ENCODE measurements at places on chromosomes 13 and 19.

- no peak for DNase-seq
These were observed 1.2 kb upstream of the GAMT start for GRCh38 chr19:1402411-1403070.

DNA sequence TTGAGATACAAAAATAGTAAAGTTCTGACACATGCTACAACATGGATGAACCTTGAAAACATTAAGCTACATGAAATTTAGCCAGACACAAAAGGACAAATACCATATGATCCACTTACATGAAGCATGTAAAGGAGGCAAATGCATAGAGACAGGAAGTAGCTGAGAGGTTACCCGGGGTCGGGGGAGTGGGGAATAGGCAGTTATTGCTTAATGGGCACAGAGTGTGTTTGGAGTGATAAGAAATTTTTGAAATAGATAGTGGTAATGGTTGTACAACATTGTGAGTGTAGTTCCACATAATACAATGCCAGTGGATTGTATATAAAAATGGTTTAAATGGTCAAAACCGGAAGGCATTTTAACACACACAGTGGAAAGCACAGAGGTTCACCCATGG is 4.3 kb downstream of the N4BP2L1 start:
- no peak for DNase-seq

DNA sequence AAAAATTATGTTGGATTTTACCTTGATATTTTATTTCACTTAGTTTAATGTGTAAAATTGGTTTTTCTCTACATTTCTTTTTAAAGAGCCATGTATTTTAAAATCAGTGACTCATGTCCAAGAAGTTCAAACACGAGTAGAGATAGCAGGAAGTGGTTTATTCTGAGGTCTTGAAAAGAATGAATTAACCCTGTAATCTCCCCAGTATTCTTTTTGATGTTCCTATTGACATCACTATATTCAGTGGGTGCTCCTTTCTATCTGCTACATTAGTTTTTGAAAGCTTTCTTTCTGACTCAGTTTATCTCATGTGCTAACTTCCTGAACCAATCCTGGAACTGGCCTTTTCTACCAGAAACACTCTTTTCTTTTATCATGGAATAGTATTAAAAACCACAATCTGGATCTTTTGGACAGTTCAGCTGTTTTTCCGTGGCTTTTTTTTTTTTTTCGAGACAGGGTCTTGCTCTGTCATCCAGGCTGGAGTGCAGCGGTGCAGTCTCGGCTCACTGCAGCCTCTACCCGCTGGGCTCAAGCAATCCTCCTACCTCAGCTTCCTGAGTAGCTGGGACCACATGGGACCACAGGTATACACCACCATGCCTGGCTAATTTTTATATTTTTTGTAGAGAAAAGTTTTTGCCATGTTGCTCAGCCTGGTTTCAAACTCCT is 114.9 kb downstream of the PCCA start:
- DNase-seq: no peak

DNA sequence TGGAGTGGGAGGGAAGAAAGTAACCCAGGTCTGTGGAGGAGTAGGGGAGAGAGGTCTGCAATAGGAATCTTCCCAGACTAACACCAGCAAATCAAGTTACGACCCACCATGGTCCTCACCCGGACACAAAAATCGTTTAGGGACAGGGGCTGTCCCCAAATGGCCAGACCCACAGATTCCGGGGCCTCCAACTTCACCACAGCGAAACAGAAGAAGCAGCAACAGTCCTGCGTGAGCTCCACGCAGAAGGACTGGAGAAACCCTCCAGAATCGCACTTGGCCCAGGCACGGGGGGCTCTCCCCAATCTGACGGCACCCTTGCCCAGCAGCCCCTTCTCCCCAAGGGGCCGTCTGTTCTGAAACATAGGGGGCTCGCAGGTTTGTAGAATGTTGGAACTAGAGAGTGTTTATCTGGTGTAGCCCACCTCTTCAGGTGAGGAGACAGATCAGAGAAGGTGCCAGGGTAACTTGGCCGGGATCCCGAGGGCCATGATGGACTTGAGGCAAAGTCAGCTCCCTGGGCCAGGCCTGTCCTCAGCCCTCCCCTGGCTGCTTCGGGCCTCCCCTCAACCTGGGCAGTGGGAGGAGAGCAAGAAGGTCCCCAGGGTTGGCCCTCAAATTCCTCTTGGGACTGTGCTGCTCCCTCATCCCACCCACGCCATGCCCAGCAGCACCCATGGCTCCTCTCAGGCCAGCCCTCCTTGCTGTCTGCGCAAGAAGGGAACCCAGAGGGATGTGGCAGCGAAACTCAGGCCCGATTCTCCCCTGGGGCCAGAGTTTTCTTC is 82.5 kb upstream of the GPR183 start:
- no peak for DNase-seq

GRCh38 chr19:47435196-47435595 is 15.9 kb upstream of the MEIS3 start:
- no peak for DNase-seq

- DNase-seq: no peak
These were observed 11.9 kb downstream of the TMEM255B start for GRCh38 chr13:113770937-113771336.

DNA sequence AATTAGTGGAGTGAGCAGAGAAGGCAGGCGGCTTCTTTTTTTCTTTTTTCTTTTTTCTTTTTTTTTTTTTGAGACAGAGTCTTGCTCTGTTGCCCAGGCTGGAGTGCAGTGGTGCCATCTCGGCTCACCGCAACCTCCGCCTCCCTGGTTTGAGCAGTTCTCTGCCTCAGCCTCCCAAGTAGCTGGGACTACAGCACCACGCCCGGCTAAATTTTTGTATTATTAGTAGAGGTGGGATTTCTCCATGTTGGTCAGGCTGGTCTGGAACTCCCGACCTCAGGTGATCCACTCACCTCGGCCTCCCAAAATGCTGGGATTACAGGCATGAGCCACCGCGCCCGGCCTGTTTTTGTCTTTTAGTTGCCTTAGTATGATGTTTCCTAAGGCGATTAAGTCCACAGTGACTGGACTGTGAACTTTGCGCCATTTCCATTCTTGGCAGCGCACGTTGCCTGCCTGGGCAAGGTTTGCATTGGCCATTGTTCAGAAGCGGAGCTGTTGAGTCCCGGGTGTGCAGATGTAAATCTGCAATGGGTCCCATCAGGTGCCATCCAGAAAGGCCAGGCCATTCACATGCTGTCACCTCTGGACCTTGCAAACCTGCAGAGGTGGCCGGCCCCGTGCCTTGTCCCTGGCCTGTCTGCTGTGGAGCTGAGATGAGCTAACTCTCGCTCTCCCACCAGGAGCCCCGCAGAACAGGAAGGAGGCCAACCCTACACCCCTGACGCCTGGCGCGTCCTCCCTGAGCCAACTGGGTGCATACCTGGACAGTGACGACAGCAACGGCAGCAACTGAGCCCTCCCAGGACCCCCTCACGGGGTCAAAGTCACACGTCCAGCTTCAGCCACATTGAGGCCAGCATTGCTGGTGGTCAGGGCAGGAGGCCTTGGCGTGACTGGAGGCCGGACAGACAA is 10.9 kb upstream of the SHD start:
- DNase-seq: no peak

DNA sequence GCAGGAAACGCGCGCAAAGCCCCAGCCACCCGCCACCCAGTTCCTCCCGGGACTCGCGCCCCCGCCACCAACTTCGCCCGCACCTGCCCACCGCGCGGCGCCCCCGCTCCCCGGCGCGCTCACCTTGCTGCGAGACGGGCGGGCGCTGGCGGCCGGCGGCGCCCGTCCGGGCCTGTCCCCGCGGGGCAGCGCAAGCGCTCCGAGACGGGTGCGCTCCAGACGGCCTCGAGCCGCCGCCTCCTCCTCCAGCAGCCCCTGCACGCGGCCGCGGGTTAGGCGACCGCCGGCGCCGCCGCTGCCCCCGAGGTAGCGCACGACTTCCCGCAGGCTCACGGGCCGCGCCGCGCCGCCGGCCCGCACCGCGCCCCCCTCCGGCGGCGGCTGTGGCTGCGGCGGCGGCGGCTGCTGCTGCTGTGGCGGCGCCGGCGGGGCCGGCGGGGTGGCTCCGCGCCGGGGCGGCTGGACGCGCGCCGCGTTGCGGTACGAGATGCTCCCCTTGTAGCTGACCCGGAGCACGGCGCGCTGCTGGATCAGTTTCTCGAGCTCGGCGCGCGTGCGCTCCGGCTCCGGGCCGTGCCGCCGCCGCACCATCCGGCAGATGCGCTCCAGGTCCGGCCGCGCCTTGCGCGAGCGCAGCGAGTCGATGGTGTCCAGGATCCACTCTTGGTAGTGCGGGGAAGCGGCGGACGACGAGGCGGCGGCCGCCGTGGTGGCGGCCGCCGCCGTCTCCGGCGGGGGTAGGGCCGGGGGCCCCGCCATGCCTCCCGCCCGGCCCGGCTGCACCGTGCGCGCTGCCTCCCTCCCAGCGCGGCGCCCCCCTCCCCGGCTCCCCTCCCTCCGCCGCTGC is 666 bp downstream of the SAMD1 start:
- no peak for DNase-seq

- DNase-seq: peak; percentile 97
These were observed 44.4 kb downstream of the GPC6 start for GRCh38 chr13:93270769-93271742.

DNA sequence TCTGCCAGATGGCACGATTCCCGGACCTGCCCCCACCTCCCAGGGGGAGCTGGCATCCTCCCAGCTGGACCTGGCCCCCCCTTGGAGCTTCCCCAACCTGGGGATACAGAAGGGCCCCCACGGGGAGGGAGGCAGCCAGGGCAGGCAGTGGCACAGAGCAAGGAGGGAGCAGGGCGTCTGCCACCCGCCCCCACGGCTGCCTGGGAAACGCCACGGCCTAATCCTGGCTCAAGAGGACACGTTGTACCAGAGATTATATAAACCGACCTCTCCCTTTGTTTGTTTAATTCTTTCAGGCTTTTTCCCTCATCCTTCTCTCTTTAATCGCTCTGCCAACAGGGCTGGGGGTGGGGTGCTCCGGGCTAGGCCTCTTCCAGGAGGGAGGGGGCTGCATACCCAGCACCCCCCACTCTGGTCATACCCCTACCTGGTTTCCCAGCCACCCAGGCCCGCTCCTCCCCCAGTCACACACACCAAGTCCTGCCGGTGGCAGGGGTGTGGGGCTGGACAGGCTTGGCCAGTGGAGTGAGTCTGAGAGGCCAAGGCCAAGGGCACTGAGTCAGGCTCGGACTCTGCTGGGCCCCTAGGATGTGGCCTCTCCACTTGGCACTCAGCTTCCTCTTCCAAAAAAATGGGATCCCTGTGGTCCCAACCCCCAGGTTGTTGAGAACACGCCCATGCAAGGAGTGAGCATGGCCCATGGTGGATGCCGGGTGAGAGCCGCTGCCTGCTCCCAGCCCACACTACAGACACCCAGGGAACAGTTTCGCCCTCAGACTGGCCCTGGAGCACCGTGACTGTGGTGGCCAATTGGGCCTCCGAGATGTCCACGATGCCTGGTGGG is 29.5 kb upstream of the NFIC start:
- peak; percentile 96 for DNase-seq

GRCh38 chr13:29484796-29485195 is 110.7 kb downstream of the SLC7A1 start:
- no peak for DNase-seq

DNA sequence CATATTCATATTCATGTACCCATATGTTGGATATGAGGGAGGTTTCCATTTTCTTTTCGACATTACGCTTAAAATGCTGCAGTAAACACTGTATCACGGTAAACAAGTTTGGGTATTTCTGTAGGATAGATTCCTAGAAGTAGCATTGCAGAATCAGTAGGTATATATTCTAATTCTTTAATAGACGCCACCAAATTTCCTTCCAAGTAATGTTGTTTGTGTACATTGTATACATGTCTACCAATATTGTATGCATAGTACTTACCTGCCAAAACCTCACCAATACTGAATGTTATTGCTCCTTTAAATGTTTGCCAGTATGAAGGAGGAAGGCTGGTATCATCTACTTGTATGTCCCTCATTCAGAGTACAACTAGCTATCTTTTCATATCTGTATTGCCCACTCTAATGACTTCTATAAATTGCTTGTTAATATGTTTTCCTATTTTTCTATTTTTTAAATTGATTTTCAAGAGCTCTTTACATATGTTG is 56.1 kb upstream of the ZNF536 start:
- DNase-seq: no peak

GRCh38 chr19:34104096-34104495 is 68.2 kb upstream of the LSM14A start:
- no peak for DNase-seq

- DNase-seq: no peak
These were observed 14.9 kb upstream of the GRTP1 start for GRCh38 chr13:113378825-113379224.

- no peak for DNase-seq
These were observed 13.4 kb upstream of the FNDC3A start for GRCh38 chr13:48962281-48962680.

- DNase-seq: no peak
These were observed 1288.9 kb upstream of the SLC10A2 start for GRCh38 chr13:104355041-104355670.

- DNase-seq: no peak
These were observed 40.1 kb downstream of the ZC3H13 start for GRCh38 chr13:46012404-46012803.

- DNase-seq: no peak
These were observed 23.2 kb downstream of the NALCN start for GRCh38 chr13:101393140-101393539.

GRCh38 chr19:48633148-48634035 is 3.8 kb downstream of the DBP start:
- DNase-seq: no peak

DNA sequence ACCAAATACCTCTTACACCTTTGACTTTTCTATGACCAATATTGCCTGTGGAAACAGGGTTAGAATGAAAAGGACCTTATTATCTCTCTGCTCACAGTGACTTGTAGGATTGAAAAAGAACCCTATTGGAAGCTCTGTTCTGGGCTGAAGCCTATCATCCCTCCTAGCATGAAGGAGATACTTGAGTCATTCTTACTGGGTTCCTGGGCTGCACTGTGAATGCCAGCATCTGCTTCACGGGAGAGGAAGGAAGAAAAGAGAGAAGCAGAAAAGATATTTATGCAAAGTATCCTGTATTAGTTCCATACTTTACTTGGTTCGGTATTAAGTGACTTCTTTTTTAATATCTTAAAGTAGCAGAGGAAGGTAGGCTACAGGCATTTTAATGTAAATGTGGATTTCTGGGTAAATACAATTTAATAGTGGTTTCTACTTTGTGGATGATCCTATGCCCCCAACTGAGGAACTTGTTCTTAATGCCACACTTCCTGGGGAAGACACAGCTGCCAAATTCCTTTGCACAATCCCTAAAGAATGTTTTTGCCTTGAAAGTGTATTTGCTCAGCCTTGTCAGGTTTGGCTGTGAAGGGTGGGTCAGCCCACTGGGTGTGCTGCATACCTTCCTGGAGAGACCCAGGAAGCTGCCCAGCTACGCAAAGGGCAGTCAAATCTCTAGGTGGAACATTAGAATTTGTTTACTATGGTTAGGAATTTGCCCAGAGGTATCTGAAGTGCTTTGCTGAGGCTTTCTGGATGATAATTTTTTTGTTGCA is 13.7 kb upstream of the SCEL start:
- DNase-seq: no peak

DNA sequence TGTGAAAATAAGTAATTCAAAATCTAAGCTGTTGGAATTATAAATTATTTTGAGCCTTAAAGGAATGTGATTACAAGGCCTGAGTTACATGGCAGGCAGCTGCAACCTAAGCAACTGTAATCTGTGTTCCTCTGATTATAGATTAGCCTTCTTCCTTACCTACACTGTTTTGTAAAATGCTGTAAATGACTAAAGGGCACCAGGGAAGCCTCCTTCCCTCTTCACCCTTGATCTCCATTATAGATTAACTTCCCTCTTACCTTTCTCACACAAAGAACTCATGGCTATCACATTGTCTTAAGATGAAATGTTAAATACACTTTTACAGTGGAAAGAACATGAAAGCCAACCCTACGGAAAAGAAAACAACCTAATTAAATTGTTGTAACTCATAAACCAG is 423.7 kb upstream of the KLF12 start:
- DNase-seq: no peak

- DNase-seq: no peak
These were observed 397 bp downstream of the DACT3 start for GRCh38 chr19:46660551-46661019.

Data from NCI-H524 treated with DMSO at 0.1 percent for 48 hours (cell line).